ENCODE measurements at places on chromosomes 3 and 15.

GRCh38 chr15:59556380-59556779, 55.2 kb upstream of the GCNT3 start:
- no peak for DNase-seq

GRCh38 chr3:143809121-143809621, 39.1 kb downstream of the SLC9A9 start:
- DNase-seq: no peak

DNA sequence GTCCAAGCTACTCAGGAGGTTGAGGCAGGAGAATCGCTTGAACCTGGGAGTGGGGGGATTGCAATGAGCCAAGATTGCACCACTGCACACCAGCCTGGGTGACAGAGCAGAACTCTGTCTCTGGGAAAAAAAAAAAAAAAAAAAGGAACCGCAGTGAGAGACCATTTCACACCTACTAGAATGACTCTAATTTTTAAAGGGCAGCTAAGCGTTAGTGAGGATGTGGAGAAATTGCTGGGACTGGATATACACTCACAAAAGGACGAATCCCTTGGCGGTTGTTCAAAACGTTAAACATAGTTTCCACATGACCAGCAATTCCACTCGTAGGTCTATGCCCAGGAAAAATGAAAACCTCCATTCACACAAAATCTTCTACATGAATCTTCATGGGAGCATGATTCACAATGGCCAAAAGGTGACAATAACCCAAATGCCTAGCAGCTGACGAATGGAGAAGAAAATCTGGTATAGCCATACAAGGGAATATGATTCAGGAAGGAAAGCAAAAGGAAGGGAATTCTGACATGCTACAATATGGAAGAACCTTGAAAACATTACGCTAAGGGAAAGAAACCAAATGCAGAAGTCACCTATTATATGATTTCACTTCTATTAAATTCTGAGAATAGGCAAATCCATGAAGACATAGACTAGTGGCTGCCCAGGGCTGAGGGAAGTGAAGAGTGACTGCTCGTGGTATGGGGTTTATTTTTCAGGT, 127.0 kb downstream of the CHSY1 start:
- DNase-seq: no peak

DNA sequence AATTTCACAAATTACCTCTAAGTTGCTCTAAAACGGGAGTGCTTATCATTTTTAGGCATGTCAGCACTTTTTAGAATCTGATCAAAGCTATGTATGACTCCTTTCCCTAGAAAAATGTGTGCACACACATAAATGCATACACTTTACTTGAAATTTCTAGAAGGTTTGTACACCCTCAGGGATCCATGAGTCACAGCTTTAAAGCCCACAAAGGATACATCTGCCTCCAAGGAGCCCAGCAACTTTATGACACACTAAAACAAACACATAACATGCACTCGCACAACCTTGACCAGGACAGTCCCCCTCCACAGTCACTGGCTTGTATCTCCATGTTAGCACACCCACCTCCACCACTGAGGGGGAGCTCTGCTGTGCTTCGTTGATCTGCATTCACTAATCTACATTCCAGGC, 722.0 kb upstream of the CFAP20DC start:
- no peak for DNase-seq

Data from WTC11 (cell line).